Stimulated activated CD4-positive, alpha-beta T cell treated with anti-CD3 and anti-CD28 coated beads, Interleukin-1b, Interleukin-23, amount 100 ng/mL, for 1 hour (primary cell): ENCODE measurements at places on chromosomes 1 and 21.

GRCh38 chr21:45615145-45615711 is 28.3 kb upstream of the PCBP3 start:
- peak; percentile 66 for DNase-seq

DNA sequence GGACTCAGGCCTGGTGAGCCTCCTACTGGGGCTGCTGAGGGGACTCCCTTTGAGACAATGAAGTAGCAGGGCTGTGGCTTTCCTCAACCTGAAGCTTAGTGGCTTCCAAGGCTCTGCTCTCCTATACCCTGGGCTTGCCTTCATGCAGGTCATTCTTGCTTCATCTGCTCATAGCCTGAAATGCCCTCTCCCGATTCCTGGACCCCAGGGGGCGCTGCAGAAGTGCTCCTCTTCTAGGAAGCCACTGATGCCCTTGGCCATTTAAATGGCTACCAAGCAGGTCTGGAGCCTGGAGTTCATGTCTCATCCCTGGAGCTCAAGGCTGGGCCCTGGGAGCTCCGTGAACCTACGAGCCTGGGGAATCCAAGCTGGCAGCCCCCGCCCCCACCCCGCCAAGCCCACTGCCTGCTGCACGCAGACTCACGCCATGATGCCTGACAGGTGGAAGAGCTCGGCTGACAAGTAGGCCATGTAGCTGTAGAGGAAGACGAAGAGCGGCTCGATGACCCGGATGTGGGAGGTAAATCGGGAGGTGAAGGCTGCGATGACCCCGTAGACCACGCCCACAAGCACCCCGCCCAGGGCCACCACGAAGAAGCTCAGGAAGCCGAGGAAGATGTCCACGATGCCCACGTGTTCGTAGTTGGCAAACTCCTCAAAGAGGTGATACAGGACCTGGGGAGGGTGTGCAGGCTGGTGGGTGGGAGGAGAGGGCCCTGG is 45.7 kb downstream of the SLC9A1 start:
- no peak for DNase-seq

DNA sequence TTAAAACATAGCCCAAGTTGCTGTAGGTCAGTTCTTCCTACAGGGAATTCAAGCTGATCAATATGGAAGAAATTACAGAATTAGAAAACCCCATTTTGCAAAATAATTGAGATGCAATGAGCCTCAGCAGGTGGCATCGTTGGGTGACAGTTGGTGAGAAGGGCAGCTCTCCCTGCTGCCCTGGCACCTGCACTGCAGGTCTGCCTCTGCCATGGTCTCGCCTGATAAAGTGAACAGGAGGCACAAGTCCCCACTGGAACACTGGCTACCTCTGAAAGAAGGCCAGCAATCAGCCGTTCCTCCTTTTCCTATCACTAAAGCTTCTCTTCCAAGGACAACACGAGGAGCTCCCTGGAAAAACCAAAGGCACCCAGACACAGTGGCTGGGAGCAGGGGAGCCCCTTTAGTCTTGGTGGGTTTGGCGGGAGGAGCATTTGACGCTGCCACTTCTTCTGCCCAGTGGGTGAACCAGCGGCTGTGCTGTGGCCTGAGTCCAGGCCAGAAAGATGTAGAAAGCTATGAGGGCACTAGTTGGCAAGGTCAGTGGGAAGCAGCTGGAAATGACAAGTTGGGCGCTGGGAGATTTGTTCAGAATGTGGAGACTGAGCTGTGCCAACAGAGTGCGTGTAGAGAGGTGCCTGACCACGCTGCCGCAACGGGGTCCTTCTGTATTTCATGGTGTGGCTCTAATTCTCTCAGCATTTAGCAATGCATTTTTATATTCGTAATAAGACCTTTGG is 93.1 kb downstream of the RIPK4 start:
- DNase-seq = no peak

GRCh38 chr1:24864370-24864777 is 65.7 kb downstream of the RUNX3 start:
- no peak for DNase-seq

DNA sequence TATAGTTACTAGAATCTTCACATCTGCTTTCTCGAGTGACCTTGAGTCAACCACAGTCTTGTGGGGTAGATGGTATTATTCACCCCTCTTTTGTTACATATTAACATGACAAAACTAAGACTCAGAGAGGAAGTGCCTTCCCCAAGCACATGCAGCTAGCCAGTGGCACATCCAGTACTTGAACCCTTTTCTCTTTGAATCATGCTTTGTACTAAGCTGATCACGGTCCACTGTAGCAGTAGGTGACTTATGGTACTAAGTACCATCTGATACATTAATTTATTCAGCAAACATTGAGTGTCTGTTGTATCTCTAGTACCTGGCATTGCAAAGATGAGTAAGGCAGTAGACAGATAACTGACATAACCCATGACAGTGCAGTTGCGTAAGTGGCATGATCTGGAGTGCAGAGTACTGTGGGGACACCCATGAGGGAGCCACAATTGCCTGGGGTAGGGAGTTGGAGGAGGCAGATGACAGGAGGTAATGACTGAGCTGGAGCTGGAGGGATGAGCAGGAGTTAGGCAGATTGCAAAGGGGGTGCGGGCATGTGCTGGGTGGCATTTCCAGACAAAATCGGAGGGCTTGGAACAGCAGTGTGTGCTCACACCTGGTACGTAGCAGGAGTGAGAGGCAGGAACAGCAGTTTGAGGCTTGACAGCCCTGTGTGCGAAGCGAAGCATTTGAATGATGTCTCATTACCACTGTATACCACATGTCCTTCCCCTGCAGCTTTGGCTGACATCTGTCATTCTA is 29.8 kb downstream of the UCK2 start:
- no peak for DNase-seq

- DNase-seq = no peak
Observed at GRCh38 chr1:5375481-5375880, 616.7 kb downstream of the NPHP4 start.

GRCh38 chr1:59075021-59075420 is 221.9 kb upstream of the FGGY start:
- no peak for DNase-seq

- DNase-seq = no peak
Observed at GRCh38 chr1:20399606-20400180, 86.3 kb downstream of the CAMK2N1 start.

DNA sequence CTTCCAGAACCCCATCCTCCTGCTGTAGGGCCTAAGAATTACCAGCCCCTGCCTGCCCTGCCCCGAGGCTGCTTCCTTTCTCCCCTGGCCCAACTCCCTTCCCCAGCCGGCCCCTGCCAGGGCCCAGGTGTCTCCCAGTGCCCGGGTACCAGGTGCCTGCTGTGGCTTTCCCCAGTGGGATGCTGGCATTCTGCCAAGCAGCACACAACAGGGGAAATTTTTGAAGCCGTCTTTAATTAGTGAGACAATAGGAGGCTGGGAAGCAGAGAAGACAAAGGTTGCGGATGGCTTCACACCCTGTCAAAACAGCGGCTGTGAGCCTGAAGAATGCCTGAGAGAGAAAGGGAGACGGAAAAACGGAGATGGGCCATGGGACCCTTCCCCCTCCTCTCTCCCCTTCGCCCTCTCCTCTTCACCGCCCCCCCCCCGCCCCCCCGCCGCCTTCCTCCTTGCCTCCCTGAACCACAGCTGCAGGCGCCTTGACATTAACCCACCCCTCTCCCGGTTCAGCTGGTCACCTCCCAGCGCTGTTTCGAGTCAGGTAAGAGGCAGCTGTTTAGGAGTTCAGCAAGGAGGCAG is 33.6 kb downstream of the LRRN2 start:
- DNase-seq = no peak

DNA sequence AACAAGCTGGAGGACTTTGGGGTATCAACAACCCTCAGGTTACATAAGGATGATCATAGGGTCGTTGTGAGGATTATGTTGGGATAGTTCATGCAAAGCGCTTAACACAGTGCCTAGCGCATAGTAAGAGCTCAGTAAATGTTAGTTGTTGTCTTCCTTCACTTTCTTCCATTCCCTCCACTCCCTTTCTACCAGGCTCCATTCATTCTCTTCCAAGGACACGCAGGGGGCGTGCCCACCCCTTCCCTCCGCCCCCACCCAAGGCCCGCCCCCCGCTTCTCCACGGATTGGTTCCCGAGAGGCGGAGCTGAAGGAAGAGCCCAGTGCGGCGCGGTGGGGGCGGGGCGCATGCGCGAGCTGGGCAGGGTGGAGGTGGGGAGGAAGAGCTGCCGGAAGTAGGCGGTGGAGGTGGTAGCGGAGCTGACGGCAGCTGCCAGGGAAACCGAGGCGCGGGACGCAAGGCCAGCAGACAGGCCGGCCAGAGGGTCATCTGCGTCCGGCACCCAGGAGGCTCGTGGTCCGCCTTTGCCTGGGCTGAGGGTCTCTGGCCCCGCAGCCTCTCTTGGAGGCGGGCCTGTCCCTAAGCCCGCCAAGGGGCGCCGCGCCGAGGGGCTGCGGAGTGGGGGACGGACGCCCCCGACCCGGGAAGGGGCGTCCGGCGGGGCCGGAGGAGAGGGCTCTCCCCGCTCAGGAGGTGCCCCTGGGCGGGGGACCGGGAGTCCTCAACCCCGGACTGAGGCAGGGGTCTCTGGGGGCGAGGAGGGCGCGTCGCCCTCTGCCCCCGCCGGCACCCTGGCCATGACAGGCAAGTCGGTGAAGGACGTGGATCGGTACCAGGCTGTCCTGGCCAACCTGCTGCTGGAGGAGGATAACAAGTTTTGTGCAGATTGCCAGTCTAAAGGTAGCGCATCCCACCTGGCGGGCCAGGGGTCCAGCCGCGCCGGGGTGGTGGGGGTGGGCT is at the start of gene SMAP2:
Gene SMAP2, plus strand, starts transcription at position 405 of the 961 bp plus-strand sequence. Its CDS starts 394 bp downstream, at position 799.
- DNase-seq = peak; percentile 90

- DNase-seq = no peak
Observed at GRCh38 chr1:225156254-225156653, 226.8 kb downstream of the DNAH14 start.

DNA sequence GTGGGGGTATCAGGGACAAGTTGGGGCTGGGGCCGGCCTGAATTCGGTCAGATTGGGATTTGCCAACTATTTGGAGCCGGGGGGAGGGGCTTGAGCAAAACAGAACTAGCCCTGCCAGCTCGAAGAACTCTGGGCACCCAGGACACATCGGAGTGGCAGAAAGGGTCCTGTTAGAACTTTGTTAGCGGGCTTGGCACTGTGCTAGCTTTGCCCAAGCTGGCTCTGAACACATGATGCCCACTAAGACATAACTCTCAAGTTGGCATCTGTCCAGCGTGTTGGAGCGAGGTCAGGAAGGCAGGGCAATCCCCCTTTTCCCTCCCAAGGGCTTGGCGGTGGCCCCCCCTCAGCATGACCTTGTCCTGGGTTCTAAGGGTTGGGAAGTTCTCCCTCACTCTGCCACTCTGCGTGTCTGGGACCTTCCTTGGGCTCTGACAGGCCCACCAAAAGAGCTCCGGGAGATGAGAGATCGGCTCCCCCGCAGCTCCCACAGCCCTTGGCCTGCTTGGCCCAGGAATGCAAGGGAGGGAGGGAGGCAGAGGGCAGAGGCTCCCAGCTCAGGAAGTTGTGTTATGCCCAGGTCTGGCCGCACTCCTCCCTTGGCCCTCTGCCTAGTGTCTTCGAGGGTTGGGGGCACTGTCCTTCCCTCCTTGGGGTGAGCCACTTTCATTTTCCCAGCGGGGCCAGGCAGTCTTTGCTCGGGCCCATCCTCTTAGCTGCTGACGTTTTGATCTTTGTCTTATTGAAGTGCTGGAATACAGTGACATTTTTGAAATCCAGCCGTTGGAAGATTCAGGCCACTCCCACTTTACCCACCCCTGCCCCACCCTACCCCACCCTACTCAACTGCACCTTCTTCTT is 1.2 kb downstream of the LMNA start:
- no peak for DNase-seq

- no peak for DNase-seq
Observed at GRCh38 chr21:45329261-45330074, 41.8 kb upstream of the POFUT2 start.

DNA sequence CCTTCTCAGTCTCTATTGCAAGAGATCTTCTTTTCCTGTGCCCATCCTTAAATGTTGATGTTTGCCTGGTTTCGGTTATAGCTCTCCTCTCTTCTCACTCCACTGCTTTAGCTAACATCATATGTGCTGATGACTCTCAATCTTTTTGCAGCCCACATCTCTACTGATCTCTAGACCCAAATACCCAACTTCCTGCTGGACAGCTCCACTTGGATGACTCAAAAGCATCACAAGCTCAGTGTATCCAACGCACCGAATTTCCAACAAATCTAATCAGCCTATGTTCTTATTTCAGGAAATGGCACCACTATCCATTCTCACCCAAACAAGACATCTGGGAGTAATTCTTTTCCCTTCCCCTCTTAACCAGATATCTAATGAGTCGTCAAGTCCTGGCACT is 79.1 kb upstream of the ARTN start:
- DNase-seq = no peak

DNA sequence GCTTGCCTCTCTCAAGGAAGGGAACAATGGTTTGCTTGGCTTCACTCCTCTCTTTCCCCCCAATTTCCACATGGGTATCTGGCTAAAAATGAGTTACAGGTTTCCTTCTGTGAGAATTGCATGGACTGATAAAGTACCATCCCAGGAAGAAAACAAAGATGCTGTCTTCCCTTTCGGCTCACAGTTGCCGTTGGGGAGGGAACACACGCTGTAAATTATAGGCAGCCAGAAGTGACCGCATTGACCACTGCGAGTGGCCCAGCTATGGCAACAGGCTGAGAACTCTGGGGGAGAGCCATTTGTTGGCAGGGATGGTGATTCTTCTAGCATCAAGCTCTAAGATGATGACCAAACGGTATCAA is 2.9 kb downstream of the RUNX1 start:
- no peak for DNase-seq

- DNase-seq = peak; percentile 29
Observed at GRCh38 chr21:33266050-33266788, at the start of gene IL10RB. Gene IL10RB (plus strand): TSS chr21:33266367. CDS start chr21:33266466, 99 bp downstream.

- no peak for DNase-seq
Observed at GRCh38 chr1:180966744-180967536, 54.2 kb downstream of the KIAA1614 start.

GRCh38 chr1:15775706-15776105 is 17.1 kb downstream of the FBLIM1 start:
- DNase-seq = no peak

DNA sequence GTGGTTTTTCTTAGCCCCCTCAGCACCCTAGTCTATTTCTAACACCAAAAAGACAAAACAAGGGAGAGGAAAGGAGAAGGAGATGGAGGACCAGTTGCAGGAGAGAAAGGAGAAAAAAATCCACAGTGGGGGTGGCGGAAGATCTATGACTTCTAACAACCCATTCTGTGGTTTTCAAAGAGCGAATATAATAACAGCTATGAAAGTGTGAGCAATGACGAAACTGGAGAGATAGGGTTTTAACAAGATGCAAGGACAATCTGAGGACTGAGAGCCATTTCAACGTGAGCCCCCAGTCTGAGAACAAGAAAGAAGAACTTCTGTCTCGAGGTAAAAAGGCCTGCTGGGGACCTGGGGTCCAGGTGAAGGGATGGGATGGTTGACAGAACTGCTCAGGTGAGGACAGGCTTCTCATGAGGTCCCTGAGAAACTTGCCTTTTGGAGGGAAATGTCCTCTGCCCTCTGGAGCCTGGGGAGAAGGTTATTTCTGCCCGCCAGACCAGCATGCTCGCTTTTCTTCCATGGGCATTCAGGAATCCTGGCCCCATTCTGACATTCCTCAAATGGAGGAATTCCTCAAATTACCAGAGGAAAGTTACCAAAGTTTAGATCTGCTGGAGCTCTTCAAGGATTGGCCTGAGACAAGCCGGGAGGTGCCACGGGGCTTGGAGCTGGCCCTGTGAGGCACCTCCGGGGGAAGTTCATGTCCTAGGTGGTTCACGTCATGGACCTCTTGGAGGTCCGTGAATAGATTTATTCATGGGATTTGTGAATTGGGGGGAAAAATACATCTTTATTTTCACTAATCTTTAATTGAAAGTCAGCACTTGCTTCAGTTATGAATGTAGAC is at the start of gene CD160:
Gene CD160, plus strand, starts transcription at position 270 of the 850 bp plus-strand sequence. CDS start 8,829 bp downstream, outside the sequence.
- DNase-seq = no peak
